Stimulated activated naive CD8-positive, alpha-beta T cell treated with anti-CD3 and anti-CD28 coated beads, Interleukin-15, amount 100 ng/mL, for 72 hours (primary cell): ENCODE measurements at places on chromosomes 1 and 21.

DNA sequence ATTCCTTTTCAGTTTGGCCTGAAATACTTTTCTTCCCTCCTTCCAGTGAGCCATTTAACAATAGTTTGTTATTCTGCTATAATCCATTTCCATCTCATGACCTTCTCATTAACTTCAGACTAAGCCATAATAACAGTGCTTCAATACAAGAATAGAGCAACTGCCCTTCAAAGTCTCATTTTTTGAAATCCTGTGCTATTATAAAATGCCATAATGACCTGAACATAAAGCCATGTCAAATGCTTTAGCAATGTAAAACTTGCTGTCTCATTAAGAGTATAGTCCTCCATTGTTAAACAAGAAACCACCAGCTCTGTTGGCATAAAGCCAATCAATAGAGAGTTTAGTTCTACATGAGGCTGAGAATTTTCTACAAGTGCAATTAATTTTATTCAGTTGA, 9.6 kb upstream of the PIGK start:
- no peak for DNase-seq

- DNase-seq = no peak
Measured at GRCh38 chr1:80892539-80892938, 908.2 kb upstream of the ADGRL2 start.

- DNase-seq = no peak
Measured at GRCh38 chr1:163084330-163084729, 15.2 kb downstream of the RGS4 start.

DNA sequence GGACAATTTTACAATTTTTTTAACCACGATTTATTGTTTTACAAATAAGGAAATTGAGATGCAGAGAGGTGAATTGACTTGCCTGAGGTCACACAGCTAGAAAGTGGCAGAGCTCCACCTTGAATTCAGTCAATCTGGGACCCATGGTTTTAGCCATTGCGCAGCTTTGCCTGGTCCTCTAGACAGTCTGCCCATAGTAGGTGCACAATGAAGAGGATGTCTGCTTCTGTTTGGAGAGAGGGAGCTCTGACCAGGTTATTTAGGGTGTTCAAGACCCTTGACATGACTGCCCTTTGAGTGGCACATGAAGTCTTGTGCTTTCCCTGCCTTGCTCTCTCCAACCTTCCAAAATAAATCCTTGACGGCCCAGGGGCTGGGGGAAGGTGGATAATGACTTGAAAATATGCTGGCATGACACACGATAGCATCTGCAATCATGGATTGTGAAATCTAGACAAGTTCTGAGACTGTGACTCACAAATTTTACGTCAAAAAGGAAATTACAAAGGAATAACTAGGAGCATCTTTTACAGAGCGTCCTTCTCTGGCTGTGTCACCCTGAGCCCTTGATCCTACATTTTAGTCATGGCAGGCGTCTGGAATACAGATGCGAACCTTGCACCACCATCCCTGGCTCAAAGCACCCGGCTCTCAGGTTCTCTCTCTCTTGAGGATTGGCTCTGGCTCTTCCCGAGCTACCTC, 26.2 kb upstream of the ID3 start:
- DNase-seq = no peak

DNA sequence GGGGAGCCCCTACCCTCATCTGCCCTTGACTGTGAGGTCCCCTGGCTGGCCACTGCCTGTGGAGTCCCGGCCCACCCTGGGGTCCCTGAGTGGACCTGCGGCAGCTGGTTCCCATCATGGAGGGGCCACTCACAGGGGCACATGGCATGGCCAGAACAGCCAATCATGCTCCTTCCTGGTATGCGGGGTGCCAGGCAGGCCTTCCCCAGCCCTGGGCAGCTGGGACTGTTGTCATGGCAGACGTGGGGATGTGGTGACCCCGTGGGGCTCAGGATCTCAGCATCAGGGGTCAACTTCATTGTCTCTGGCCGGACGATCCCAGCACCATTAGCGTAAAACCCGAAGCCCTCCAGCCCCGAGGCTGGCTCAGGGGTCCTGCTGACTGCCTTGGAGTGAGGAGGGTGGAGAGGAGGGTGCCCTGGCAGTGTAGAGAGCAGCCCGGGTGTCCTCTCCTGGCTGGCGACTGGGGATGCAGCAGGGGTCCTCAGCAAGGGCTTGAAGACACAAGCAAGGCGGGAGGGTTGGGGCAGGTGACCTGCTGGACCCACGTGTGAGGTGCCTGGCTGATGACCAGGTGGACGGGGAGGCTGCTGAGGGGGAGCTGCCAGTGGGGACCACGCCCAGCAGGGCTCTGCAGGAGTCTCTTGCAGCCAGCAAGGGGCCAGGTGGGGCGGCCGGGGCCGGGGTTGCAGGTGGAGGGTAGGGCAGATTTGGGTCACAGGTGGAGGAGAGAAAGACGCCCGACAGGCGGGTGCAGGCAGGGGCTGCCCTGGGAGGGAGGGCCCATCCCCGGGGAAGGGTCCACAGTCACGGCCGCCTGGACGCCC, 45.1 kb downstream of the TRIM11 start:
- DNase-seq = no peak

GRCh38 chr1:47487850-47488450, 50.1 kb downstream of the FOXD2 start:
- no peak for DNase-seq

DNA sequence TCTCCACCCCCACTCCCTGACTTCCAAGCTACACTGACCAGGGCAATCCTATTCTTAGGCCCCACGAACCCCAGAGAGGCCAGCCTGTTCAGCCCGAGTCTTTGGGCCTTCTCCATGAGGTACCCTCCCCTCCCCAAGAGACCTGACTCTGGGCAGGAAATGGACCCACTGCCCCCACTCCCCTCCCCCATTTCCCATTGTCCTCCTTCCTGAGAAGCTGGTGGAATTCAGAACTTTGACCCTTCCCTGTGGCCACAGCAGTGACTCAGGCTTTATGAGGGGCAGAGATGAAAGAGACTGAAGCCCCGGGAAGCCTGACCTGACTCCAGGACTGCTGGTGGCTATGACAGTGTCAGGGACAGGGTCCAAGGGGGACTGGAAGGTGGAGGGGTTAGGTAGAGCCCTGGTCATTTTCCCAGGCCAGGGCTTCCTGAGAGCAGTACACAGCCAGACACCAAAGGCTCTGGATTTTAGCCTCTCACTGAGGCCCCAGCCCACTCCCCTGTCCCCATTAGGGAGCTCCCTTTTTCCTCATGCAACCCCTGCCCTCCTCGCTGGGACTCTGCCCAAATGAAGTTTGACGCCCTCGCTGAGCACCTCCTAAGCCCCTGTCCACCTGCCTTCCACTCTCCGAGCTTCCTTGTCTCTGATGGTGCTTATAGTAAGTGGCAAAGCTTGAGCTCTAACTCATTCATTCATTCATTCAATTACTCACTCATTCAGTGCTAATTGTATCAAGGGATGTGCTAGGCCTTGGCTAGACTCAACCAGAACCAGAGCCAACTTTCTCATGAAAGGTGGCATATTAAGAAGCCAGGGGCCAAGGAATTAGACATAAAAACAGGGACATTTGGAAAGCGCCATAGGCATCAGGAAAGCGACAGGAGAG, 3.0 kb downstream of the CRYBG2 start:
- DNase-seq = no peak

DNA sequence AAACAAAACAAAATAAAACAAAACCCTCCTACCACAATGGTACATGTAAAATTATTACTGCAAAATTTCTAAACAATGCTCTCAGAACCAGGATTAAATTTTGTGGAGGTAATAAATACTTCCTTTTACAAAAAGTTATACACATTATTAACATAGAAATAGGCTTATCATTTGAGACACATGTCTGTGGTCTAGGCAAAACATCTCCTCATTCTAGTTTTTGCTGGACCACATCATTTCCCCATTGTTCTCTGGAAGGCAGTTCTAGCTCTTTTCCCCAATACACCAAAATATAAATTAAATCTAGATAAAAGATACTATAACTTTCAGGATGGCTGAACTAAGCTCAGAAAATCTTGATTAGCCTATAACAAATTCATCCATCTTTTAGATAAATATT, 18.4 kb downstream of the EXTL2 start:
- no peak for DNase-seq

DNA sequence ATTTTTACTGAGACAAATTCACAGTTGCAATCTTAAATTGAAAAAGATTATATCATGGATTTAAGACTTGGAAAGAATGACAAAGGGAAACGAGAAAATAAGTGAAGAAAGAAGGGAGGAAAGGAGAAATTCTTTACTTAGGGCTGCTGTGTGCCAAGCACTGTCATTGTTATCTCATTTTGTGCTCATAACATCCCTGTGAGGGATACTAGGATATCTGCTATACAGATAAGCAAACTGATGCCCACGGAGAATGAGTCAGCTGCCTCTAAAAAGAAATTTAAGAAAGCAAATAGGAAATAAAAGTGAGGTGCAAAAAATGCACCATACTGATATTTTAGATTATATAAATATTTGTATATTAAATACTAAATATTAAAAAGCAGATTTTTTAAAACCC, 183.6 kb upstream of the NR5A2 start:
- DNase-seq = no peak

DNA sequence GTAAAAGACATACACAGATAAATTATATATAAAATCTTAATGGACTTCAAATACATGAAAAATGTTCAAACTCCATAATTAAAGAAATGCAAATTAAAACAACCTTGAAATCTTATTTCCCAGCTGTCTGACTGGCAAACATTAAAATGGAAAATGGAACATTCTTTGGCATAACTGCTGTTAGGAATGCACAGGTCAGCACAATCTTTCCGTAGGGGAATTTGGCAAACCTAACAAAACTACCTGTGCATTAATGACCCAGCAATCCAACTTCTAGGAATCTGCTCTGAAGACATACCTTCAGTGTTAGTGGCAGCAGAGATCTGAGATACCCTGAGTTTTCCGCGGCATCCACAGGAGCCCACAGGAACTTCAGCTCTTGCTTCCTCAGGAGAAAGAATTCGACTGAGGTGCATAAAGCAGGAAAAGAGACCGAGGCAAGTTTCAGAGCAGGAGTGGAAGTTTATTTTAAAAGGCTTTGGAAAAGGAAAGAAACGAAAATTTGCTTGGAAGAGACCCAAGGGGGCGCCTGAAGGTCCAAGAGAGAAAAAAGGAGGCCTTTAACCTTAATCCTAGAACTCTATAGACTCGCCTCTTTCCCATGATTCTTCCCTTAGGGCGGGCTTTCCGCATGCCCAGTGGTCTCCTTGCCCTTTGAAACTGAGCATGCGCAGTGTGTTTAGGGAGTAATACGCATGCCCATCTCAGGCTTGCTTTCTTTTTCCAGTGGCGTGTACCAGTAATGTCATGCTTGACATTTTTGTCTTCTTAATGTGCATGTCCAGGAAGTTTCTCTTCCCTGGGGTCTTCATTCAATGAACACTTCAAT, 24.8 kb downstream of the LYPD8 start:
- DNase-seq = no peak

- DNase-seq = peak; percentile 56
Measured at GRCh38 chr1:234881893-234882771, 246.5 kb downstream of the TOMM20 start.

DNA sequence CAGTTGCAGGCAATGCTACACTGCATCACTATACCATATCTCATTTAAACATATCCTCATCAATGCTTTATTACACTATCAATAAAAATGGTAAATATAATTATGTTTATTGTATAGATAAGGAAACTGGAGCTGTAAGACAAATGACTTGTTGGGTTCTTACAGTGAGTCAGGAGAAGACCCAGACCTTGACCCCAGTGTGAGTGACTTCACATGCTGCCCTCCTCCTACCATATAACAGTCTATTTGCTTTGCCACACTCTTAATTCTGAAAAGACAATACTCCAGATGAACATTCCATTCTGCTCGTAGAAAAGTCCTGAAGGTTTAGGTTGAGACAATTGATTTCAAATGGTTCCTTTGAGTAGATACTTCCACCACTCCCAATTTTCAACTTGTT, 550.5 kb downstream of the PLPP3 start:
- no peak for DNase-seq

GRCh38 chr1:11286735-11287410, 13.9 kb downstream of the UBIAD1 start:
- no peak for DNase-seq

- DNase-seq = no peak
Measured at GRCh38 chr1:207806531-207807325, 54.9 kb downstream of the CD46 start.

DNA sequence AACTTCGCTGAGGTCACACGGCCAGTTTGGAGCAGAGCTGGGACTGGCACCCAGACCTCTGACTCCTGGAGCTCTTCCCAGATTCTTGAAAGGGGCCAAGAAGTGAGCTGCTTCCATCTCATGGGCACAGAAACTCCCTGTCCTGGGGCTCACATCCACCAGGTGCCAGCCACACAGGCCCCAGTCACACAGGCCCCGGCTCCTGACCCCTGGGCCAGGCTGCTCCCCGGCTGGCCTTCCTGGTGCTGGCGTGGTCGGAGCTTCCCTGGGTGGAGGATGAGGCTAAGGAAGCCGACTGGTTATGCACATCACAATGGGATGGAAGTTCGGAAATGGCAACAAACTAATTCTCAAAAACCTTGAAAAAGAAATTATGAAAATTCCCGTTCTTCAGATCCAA, 3.0 kb upstream of the GABRD start:
- DNase-seq = no peak

DNA sequence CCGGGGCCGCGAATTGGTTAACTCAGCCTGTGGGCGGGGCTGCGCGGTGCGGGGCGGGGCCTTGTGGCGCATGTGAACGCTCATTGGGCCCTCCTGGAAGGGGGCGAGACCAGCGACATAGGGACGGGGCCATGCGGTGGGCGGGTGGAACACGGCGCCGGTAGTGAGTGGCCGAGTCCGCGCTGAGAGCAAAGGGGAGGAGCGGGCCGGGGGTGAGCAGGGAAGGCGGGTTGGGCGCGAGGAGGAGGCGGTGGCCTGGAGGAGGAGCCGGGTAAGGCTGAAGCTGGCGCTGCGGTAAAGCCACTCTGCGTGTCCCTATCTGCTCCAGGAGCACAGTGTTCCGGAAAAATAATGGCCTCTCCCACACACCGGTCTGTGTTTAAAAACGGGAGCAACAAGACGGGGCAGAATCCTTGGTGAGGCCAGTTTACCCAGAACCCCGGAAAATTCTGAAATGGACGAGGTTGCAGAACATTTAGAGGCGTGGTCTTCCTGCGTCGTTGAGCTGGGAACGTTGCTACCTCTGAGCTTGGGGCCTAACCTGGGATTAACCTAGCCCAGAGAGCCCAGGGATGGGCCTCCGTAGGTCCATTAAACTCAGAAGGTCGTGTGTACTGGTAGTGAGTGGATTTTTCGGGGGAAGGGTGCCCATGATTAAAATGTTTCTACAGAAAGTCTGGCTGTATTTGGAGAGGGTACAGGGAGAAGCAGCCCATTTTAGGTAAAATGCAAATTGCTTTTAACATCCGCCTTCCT, 532 bp upstream of the CTNNBIP1 start:
- DNase-seq = peak; percentile 100

- no peak for DNase-seq
Measured at GRCh38 chr1:241531195-241532161, 700 bp upstream of the KMO start.

DNA sequence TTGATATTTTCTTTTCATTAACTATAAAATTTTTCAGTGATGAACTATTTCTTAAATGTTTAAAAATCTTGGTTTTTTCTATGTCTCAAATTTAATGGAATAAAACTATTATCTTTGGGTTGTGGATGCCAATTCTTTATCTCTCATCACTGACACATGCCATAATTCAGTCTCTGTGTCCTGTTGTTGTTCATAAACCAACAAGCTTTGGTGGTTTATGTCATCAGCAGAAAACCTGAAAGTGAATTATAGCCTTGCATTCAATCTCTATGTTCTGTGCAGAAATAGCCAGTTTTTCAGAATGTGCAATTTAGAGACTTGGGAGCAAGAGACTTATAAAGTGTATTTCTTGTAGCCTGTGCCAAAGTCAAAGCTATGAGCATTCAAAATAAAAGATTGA, 462.6 kb upstream of the ADGRL4 start:
- no peak for DNase-seq

GRCh38 chr1:172845865-172846264, 187.0 kb downstream of the FASLG start:
- DNase-seq = no peak
